ENCODE measurements at places on chromosomes 2 and 18.
A peak's percentile ranks its signal among the peaks of the same experiment; 100 is the strongest.

GRCh38 chr2:160581035-160581434 lies 87.4 kb upstream of the RBMS1 start:
- no peak for DNase-seq

DNA sequence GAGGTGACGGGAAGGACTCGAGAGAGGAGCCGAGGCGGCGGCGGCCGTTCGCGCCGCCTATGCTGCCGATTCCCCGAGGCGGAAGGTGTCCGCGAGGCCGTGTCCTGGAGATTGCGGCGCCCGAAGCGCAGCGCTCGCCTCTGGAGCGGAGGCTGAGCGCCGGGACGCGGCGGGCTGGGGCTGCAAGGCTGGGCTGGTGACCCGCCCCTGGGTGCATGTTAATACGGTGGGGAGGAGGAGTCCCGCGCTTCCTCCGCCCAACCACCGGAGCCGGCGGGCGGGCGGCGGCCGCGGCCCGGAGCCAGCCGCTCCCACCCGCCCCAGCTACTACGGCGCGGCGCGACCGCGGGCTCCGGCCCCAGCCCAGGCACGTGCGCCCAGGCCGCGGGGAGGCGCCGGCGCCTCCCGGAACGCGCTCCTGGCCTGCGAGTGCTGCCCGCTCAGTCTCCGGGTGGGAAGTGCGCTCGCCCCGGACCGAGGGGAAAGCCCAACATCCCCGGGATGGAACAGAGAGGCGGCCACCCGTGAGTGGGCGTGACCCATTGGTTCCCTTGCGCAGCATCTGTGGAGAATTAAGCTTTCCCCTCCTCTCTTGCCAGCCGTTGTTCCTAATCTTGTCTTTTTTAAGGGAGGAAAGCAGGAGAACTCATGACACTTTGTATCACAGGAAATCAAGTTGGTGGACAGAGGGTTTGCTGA lies at the start of gene DLGAP1:
Gene DLGAP1, minus strand, starts transcription at position 195 of the 699 bp plus-strand sequence.
- DNase-seq, result peak; percentile 81

- no peak for DNase-seq
These were observed 1420.6 kb upstream of the NXPH2 start for GRCh38 chr2:140200764-140201163.

GRCh38 chr2:126658905-126659561 lies 3.1 kb downstream of the GYPC start:
- DNase-seq, result no peak

DNA sequence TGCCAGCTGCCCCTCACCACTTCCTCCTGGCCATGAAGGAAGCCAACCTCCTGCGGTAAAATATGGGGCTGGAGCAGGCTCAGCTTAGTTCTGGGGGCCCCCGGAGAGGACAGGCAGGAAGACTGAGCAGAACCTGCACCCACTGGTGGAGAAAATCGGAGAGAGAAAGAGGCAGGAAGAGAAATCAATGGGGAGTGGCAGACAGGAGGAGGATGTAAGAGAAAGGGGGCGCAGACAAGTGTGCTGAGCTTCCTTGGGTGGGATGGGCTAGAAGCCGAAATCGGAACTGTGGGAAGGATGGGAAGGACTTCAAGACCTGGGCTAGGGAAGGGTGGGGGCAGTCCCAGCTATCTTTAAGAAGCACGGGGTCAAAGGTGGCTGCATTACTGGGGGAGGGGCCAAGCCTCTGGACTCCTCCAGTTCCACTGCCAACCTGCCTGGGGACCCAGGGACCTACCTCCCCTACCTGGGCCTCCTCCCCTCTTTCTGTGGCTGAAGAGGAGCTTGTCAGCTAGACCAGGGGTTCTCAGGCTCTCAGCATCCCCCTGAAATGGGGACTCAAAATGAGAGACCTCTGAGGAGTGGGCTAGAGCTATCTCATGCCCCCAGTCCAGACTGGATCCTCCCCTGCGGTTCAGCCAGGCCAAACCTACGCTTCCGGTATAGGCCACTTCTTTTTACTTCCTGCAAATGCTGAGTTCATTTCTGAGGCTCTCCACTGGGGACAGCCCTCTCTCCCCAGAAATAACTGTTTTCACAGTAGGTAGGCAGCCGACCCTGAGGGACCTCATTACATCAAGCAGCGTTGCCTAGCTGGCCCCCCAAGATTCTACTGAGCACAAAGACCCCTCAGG lies 33.6 kb upstream of the B3GNT7 start:
- DNase-seq, result no peak

GRCh38 chr2:231197706-231198290 lies 633 bp upstream of the ARMC9 start:
- no peak for DNase-seq

GRCh38 chr18:24488824-24489493 lies 28.5 kb downstream of the HRH4 start:
- no peak for DNase-seq

DNA sequence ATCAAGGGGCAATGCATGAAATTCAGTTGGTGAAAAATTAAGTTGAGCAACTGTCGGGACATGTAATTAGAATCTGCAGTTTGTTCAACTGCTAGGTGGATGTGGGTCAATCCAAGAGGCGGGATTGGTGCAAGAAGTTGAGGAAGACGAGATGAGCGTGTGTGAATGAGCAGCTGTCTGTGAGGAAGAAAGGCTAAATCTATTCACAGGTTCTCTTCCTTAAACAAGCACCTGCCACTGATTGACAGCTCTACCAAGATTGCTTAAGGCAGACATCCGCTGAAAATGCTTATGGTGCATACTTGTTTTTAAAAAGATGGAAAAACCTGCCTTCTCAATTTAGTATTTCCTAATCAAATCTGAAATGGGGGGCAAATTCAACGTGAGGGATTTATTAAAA lies 323.4 kb upstream of the THUMPD2 start:
- DNase-seq, result no peak

- no peak for DNase-seq
These were observed 45.7 kb upstream of the RAPH1 start for GRCh38 chr2:203580844-203581243.

DNA sequence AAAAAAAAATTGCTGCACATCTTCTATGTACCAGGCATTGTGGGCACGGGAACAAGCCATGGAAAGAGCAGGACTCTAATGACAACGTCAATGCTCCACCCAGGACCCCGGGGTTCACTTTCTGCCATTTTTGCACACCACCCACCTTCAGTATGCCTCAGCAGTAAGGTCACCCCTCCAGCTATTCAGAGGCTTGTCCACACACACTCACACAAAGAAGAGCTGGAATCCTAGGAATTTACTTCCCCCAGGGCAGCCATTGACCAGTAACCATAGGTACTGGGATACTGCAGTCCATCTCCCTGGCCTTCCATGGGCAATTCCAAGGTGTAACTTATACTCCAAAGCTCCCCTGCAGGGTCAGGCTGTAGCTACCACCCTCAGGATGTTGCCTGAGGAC lies 170.8 kb downstream of the SUCLG1 start:
- DNase-seq, result no peak

DNA sequence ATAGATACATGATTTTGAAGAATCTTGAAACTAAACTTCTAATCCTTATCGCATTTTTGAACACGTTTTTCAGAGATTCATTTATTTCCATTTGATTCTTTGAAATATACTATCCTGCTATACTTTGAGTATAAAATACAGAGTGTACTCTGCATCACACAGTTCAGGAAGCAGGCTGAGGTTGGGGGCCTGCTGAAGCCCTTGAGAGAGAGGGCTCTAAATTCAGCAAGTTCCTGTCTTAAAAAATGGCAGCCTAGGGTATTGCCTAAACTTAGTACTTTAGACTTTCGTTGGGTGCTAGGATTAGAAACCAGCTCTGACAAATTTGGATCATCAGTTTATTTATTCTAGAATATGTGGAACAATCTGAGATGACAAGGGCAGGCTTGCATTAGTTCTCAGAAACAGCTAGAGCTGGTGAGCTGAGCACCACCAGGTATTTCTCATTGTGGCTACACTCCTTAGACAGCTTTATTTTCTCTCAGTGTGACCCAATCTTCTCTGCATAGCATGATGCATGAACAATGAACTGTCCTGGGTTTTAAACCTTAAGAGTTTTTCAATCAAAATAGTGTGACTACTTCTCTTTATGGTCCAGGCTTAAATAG lies 49.1 kb downstream of the TFPI start:
- DNase-seq, result no peak

- no peak for DNase-seq
These were observed 114.3 kb downstream of the LNPK start for GRCh38 chr2:175887776-175888175.

DNA sequence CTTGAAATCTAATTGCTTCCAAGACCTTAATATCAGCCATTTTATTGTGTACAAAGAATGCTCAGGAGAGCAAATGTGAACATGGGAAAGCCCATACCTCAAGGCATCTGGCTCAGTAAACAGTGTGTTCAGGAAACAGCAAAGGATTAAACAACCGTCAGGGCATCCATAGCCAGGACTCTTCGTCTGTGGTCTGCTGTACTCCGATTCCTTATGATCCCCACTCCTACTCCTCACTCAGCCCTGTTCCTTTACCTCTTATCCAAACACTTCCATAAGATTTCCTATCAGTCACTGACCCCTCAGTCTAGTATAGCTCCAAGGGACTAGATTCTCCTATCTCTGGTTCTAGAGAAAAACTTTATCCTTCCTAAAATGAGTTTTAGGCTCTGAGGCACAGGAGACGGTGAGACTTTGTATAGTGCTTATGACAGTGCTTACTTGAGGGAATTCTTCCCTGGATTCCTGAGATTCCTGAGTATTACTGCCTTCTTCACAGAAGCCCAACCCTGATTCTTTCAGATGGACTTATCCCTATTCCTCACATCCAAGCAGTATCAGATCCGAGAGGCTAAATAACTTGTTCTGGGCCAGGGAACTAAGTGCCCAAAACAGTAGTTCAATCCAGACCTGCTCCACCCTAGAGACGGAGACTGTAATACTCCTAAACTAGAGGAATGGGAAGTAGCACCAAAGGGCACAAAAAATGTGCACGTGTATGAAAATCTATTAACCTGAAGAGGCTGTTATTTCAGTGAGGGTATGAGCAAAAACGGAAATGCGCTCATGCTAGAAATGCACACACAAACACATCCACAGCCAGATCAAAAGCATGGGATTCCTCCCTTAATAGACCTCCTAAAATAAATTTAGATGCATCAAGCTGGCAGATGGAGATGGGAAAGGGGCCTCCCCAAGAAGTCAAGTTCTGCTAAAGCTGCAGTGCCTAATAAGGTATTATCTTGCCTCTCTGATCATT lies 42.1 kb upstream of the SIGLEC15 start:
- no peak for DNase-seq

GRCh38 chr2:194319222-194319992 lies 1337.6 kb upstream of the SLC39A10 start:
- no peak for DNase-seq

DNA sequence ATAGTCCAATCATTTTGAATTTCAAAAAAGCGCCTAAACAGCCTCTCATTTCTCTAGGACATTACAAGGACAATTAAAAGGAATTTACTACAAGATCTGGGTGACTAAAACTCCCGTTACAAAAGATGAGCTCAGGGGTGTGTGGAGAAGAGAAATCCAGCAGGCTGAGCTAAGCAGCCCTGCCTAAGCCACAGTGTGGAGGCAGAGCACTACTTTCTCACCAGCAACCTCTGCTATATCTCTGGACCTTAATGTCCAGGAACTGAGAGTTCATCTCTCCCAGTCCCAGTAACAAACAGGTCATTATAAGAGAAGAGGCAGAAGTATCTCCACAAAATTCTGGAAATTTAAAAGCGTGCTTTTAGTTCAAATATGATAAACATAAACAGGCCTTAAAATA lies 18.9 kb upstream of the ANKRD62 start:
- no peak for DNase-seq

- no peak for DNase-seq
These were observed 52.8 kb downstream of the FARP2 start for GRCh38 chr2:241408849-241409248.

- DNase-seq, result peak; percentile 17
These were observed at the start of gene SLC38A11 for GRCh38 chr2:164954954-164955701. SLC38A11 (minus strand) TSS chr2:164955525; CDS start chr2:164955247, 278 bp downstream.

GRCh38 chr18:40751186-40751585 lies 1203.8 kb upstream of the PIK3C3 start:
- DNase-seq, result no peak

DNA sequence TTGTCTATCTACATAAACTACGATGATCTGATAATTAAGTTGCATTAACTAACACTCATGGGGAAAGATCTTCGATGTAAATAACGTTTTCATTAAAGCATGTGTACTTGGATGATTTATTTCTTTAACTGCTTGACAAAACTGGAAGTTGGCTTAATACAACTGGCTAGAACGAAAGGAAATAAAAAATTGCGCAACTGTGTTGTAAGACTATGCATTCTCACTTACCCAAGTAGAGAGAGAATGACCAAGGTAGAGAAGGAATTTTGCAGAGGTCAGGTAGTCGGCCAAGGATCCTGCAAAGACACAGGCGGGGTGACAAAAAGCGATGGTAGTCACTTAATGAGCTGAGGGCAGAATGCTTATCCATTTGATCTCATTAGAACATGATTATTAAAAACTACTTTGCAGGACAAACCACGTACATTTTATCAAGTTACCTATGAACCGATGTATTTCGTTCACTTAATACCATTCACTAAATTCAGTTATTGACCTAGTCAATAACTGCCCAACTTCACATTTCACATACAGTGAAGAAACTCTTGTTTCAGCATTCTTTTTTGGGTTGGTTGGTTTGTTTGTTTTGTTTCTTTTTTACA lies 900 bp downstream of the SLC40A1 start:
- no peak for DNase-seq

- no peak for DNase-seq
These were observed 875.8 kb downstream of the EPHA4 start for GRCh38 chr2:220696280-220696669.

- DNase-seq, result no peak
These were observed 533.4 kb downstream of the NYAP2 start for GRCh38 chr2:225932811-225933413.

DNA sequence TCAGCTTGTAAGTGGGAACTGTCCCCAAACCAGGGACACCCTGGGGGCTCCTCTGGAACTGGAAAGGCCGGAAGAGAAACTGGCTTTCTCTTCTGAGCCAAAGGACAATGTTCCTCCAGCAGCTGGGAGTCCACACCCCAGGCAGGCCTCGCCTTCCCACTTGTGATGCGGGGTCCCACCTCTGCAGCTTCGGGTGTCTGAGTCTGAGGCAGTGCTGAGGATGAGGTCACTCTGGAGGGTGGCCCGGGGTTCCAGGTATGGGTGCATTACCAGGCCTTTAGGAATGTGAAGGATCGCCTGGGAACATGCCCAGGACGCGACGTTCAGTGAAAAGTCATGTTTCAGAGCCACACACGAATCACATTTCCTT lies 18.2 kb upstream of the BOK start:
- DNase-seq, result no peak

GRCh38 chr2:168336786-168337388 lies 89.5 kb upstream of the STK39 start:
- no peak for DNase-seq

GRCh38 chr2:200382874-200383273 lies 76.4 kb downstream of the SPATS2L start:
- DNase-seq, result no peak
